ENCODE measurements at places on chromosomes 12 and 14. TPM values are rescaled to one million over a fixed set of nuclear protein-coding genes. Genes with fewer than 3 reads are reported as not detected.

The WASHC4 gene
- 25.5 TPM for total RNA-seq

The RDH16 gene
- 0.59 TPM for total RNA-seq

The TAS2R9 gene
- total RNA-seq, result not detected

The SSPN gene
- total RNA-seq, result 0.17 TPM

The PMEL gene
- 5.8 TPM for total RNA-seq

The C12orf60 gene
- total RNA-seq, result 3.5 TPM

The PLCZ1 gene
- total RNA-seq, result not detected

The PAH gene
- total RNA-seq, result 2.8 TPM

The TTC9 gene
- 2.4 TPM for total RNA-seq

The BIN2 gene
- total RNA-seq, result 0.22 TPM

The SMIM41 gene
- not detected for total RNA-seq

The RFLNA gene
- total RNA-seq, result not detected

The HOXC6 gene
- total RNA-seq, result 3.1 TPM

The GLS2 gene
- total RNA-seq, result not detected

The MTRFR gene
- 27.0 TPM for total RNA-seq

The ZFHX2 gene
- 3.6 TPM for total RNA-seq

The NANOG gene
- 0.22 TPM for total RNA-seq

The CD69 gene
- not detected for total RNA-seq

The SLC6A13 gene
- 0.39 TPM for total RNA-seq

The OLR1 gene
- total RNA-seq, result 0.12 TPM

The POTEG gene
- not detected for total RNA-seq

The GPR68 gene
- not detected for total RNA-seq

The CCDC38 gene
- 0.27 TPM for total RNA-seq

The NKX2-1 gene
- total RNA-seq, result 0.84 TPM

The INHBE gene
- total RNA-seq, result 0.89 TPM

The NXPH4 gene
- total RNA-seq, result 20.0 TPM

The CPNE6 gene
- not detected for total RNA-seq

The C14orf180 gene
- not detected for total RNA-seq

The TMEM119 gene
- total RNA-seq, result not detected

The ITGB7 gene
- total RNA-seq, result 1.9 TPM

The PTPRQ gene
- not detected for total RNA-seq

The MUCL1 gene
- total RNA-seq, result not detected

The YLPM1 gene
- total RNA-seq, result 55.1 TPM

The PLBD1 gene
- total RNA-seq, result 0.30 TPM

The MMP17 gene
- total RNA-seq, result 14.3 TPM

The FZD10 gene
- total RNA-seq, result not detected

The OR4K17 gene
- total RNA-seq, result not detected

The SUSD6 gene
- 6.4 TPM for total RNA-seq

The A2ML1 gene
- not detected for total RNA-seq

The OAS1 gene
- 0.64 TPM for total RNA-seq

The RAP1B gene
- 79.2 TPM for total RNA-seq

The DNAJC22 gene
- total RNA-seq, result 27.7 TPM

The PTHLH gene
- not detected for total RNA-seq

The HECTD1 gene
- total RNA-seq, result 160 TPM

The CACNA1C gene
- 0.05 TPM for total RNA-seq

The PPP1R1A gene
- total RNA-seq, result 0.61 TPM

The ABCD2 gene
- not detected for total RNA-seq

The ACOT6 gene
- total RNA-seq, result not detected

The RAPGEF3 gene
- total RNA-seq, result 1.8 TPM

The KCNH3 gene
- total RNA-seq, result 35.3 TPM

The GOLGA3 gene
- 35.1 TPM for total RNA-seq
